ENCODE measurements at places on chromosomes 11 and 22. TPM values are rescaled to one million over a fixed set of nuclear protein-coding genes. Genes with fewer than 3 reads are reported as not detected.

DNA sequence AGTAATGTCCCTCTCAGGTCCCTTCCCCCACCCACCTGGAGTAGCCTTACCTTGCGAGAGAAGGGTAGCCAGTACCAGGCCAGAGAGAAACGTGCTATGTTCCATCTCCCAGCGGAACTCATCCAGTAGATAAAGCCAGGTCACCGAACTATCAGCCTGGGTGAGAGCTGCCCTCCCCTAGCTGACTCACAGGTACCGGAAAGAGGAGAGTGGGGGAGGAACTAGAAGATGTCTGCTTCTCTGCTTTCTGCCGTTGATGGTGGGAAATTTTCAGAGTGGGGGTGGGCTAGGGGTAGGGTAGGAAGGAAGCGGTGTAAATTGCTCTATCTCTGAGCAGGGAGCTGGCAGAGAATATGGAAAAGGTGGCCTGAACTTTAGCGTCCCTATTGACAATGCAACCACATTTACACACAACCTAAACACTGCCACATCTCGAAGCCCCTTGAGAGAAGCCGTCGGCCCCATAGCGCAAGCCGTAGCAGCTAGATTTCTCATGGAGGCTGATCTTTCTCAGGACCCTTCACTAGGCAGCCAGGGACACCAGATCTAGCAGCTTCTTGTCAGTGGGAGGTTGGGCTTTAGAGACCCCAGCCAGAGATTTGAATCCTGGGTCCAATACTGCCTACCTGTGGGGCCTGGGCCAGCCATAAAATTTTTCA, at the start of gene CD3D:
Gene CD3D, minus strand, starts transcription at position 203 of the 659 bp plus-strand sequence. Its CDS starts 98 bp downstream, at position 105.
- ATAC-seq: peak; percentile 69

- no peak for ATAC-seq
These were observed 34.2 kb downstream of the IL18 start for GRCh38 chr11:112129656-112130055.

- no peak for ATAC-seq
These were observed 742 bp upstream of the BBOX1 start for GRCh38 chr11:27039873-27040272.

DNA sequence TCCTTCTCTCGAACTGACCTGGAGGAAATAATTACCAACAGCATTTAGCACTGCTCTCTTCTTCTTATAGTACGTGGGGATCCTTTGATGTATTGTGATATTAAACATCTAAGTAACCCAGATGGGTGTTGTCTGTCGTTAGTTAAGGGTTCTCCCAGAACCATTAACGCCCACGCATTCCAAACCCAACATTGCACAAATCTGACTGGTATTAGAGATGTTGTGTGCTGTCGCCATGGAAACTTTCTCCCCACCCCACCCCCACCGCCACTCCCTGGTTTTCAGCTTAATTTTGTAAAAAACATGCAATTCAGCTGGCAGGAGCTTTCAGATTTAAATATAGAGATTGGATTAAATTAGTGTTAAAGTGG, 1495.2 kb downstream of the TBC1D22A start:
- ATAC-seq: no peak

Gene ZC3H12C
- 2.9 TPM for total RNA-seq

DNA sequence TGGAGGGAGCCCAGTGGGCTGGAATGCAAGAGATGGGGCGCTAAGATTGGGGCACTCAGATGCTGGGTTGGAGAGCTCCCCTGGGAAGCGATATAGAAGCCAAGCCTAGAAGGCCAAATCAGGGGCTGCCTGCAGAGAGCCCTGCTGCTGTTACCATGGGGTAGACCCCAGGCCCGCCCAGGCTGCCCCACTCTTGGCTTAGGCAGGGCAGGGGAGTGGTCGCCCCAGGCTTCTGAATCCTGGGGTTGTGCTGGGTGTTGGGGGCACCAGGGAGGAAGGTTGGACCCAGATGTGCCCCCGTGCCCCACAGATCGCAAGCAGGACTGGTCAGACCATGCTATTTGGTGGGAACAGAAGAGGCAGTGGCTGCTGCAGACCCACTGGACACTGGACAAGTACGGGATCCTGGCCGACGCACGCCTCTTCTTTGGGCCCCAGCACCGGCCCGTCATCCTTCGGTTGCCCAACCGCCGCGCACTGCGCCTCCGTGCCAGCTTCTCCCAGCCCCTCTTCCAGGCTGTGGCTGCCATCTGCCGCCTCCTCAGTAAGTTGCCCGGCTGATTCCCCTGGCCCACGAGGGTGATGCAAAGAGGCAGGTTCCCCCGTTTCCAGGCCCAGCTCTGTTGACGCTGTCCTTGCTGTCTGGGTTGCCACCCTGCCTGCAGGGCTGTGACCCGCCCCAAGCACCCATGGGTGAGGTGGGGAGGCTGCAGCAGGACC, 3.9 kb downstream of the FERMT3 start:
- ATAC-seq: no peak

Gene OR52I2
- total RNA-seq: not detected

- ATAC-seq: no peak
These were observed 72.5 kb downstream of the PACS1 start for GRCh38 chr11:66142370-66143263.

DNA sequence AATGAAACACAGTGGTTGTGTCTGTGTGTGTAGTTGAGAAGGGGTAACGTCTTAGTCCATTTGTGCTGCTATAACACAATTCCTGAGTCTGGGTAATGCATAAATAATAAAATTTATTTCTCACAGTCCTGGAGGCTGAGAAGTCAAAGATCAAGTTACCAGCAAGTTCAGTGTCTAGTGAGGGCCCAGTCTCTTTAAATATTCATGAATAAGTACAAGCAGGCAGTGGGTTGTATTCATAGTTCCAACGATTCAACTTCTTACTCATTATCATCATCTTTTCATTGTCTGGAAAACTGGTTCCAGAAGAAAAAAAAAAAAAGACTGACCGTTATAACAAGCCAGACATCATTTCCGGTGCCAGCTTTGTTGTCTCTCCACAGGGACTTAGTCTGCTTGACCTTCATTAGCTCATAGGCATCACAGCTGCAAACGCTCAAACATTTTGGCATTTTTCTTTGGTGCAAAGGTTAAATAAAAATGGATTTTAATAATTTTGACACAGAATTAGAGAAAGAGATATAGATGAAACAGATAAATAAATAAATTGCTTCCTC, 1297.5 kb downstream of the LRRC4C start:
- no peak for ATAC-seq

DNA sequence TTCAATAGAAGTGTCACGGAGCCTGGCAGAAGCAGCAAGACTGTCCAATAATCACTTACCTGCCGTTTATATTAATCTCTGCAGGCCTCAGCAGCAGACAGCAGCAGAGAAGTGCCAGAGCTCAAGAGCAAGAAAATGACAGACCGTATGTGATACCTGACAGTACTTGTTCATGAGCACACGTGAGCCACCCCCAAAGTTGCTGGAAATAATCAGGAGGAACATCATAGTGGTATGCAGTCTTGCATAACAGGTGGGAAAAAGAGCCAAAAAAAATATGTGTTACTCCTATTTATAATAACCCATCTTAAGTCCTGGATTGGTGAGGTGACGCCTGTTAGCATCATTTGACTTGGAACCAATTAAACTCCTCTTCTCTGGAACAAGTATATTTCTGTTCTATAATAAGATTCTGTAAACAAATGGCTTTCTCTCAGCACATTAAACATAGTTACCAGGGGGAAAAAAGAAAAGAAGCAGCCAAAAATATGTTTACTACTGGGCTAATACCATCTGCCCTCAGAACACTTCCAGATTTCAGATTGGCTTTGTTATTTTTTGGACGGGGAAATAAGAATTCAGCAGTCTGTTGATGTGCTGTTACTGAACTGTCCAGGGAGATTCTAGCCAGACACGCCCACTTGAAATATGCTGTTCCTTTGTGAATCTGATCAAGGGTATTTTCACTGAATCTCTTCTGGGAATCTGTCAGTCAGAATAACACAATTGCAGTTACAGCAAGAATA, 7.9 kb upstream of the SLN start:
- no peak for ATAC-seq

Gene MUS81
- total RNA-seq: 77.2 TPM

GRCh38 chr11:3164138-3164551, 965 bp downstream of the OSBPL5 start:
- no peak for ATAC-seq

Gene DDIAS
- 6.1 TPM for total RNA-seq

DNA sequence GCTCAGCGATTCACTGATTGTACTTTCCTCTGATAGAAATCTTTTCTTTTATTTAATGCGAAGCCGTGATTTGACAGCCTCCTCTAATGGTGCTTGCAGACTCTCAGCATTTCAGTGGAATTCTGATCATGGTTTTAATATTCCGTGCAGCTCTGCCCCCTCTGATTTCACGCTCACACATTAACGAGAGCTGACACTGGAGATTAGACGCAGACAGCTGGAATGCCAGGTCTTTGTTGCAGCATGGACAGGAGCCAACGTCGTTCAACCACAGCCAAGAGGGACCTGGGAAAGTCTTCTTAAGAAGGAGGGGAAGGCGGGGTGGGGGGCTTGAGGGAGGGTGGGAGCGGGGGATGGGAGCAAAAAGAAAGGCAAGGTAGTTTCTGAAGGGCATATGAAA, 186.4 kb downstream of the BLID start:
- no peak for ATAC-seq

Gene CTSF
- total RNA-seq: 12.9 TPM

Gene MOGAT2
- not detected for total RNA-seq

GRCh38 chr22:38302906-38303305, 14.3 kb downstream of the CSNK1E start:
- no peak for ATAC-seq

DNA sequence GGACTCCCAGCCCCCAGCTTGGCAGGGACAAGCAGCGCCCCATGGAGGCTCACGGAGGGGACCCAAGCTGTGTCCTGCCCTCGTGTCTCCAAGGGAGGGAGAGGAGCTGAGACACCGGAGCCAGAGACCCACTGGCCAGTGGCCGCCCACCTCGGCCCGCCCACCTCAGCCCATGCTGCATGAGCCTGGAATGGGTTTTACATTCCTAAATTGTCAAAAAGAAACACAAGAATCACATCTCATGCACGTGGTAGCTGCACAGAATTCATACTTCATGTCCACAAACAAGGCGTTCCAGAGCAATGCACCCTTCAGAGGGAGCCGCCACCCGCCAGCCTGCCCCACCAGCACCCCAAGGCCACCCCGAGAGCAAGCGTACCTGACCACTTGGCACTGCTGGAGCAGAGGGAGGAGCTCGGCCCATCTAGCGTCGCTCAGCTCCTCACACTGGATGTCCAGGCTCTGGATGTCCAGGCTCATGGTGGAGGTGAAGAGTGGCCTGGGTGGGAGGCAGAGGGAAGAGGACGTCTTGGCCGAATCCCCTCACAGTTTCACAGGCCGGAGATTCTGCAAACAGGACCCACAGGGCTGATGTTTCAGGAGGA, 5.3 kb downstream of the RNH1 start:
- ATAC-seq: no peak

- no peak for ATAC-seq
These were observed 9.9 kb upstream of the OR8D2 start for GRCh38 chr11:124329787-124330478.
